Uterus (tissue), 4 donors: ENCODE measurements at places on chromosomes 7 and 10. TPM values are rescaled to one million over a fixed set of nuclear protein-coding genes. Genes with fewer than 3 reads are reported as not detected.

The NKX2-3 gene
- not detected for total RNA-seq

The RTKN2 gene
- not detected for total RNA-seq

The SEMA3E gene
- 0.77 TPM for total RNA-seq

The BMPER gene
- 1.0 TPM for total RNA-seq

The MUC12 gene
- total RNA-seq, result 0.29 TPM

The PALD1 gene
- 21.6 TPM for total RNA-seq

The RNLS gene
- total RNA-seq, result 11.3 TPM

The C7orf25 gene
- total RNA-seq, result 5.9 TPM

The HTR7 gene
- total RNA-seq, result 1.0 TPM

The PNLIPRP3 gene
- total RNA-seq, result not detected

The WNT8B gene
- total RNA-seq, result not detected

The ATOH7 gene
- total RNA-seq, result not detected

The C10orf143 gene
- not detected for total RNA-seq

The SFTPD gene
- total RNA-seq, result not detected

The KCND2 gene
- 6.0 TPM for total RNA-seq

The OIT3 gene
- total RNA-seq, result 0.27 TPM
